ENCODE measurements at places on chromosomes 12 and 14.

GRCh38 chr12:52860102-52860823 is 11.5 kb upstream of the KRT78 start:
- no peak for DNase-seq

DNA sequence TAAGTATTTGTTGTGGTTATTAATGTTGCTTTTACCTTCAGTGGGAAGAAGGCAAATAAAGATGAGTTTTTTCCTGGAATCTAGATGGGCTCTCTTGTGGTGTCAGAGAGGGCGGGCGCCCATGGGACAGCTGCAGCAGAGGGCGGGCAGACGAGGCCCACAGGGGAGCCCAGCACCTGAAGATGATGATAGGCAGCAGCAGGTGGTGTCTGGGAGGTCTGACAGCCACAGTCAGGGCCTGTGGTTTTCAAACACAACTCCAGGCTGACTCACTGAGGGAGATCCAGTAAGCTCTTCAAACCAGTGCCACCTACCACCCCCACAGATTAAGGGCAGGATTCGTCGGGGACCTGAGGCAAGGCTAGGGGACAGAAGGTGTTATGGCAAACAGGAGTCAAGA is 42.8 kb downstream of the NKX2-1 start:
- DNase-seq: no peak

- no peak for DNase-seq
These were observed 7.9 kb downstream of the PPP1R12A start for GRCh38 chr12:79926951-79927350.

- DNase-seq: no peak
These were observed 256.7 kb upstream of the PLEKHG7 start for GRCh38 chr12:92446083-92446460.

- no peak for DNase-seq
These were observed 36.3 kb upstream of the SINHCAF start for GRCh38 chr12:31362115-31362758.

DNA sequence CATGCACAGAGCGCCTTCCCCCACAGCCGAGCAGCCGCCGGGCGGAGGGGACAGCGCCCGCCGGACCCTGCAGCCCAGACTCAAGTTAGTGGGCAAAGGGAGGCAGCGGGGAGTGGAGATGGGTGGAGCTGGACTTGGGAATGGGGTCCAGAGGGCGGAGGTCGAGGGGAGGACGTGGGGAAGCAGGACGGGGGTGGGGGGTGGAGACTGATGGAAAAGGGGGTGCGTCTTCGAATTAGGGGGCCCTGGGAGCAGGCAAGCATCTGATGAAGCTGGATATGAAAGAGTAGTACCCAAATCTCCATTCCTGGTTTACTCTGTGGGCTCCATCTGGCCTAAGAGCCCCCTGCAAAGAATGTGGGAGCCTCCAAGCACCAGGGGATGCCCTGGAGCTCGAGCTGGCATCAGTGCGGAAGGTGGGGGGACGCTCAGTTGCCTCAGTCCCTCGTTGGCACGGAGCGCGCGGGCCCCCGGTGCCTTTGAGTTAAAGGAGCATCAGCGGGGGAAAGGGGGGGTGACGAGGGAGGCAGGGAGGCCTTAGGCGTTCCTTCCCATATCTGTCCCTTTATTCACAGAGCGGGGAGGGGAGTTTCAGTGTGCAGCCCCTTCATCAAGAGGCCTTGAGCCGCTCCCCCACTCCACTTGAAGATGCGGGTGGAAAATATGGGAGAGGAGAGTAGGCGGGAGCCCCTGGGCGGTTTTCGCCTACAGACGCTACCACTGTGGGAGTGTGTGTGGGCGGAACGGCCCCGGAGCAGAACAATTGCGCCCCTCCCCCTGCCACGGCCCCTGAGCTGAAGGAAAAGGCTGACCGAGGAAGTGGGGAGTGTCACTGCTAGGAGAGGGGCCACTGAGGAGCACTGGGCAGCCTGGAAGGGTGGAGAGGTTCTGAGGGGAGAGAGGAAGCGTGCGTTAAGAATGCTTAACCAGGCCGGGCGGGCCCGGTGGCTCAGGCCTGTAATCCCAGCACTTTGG is 644 bp downstream of the NAB2 start:
- peak; percentile 70 for DNase-seq

GRCh38 chr14:90523961-90524875 is 127.4 kb downstream of the CALM1 start:
- no peak for DNase-seq

- no peak for DNase-seq
These were observed 70.5 kb upstream of the DIO3 start for GRCh38 chr14:101490771-101491170.
